SK-MEL-5 (cell line): ENCODE measurements at places on chromosomes 13 and 19.
A peak's percentile ranks its signal among the peaks of the same experiment; 100 is the strongest.

- DNase-seq: peak; percentile 52
Observed at GRCh38 chr19:41537789-41538188, 38.2 kb upstream of the CEACAM21 start.

DNA sequence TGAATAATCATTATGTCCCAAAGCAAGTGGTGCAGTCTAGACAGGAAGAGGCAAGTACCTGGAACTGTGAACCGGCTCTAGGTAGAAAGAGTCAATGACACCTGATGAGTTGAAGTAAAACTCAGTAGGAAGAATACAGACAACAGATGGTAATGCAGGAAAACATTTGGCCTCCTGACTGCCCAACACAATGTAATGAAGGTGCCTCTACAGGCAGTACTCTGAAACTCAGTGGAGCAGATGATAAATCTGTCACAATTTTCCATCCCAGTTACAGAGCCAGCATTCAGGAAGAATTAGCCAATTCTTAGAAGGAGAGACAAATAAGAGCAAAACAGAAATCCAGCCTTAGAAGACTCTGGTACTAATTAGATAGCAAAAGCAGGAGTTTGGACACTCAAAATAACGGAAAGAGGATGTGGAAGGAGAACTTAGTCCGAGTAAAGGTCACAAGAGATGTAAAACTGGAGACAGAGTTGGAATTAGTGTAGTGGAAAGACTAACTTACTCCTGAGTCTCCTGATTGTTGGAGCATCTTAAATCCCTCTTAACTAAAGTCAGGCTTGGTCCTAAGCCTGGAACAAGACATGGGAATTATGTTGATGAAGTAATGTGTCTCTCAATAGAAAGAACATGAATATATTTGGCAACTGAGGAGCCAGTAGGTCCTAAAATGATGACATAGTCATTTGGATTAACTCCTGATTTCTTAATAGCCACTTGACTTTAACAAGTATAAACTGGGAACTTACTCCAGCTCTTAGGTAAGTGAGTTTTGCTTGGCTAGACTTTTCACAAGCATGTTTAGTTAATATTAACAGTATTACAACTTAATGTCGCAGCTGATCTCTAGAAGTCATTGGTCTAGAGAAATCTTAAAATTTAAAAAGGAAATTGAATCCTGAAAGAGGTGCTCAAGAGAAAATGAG lies 457.3 kb upstream of the MIR17HG start:
- DNase-seq: no peak

GRCh38 chr13:46595136-46595884 lies 42.3 kb downstream of the LRCH1 start:
- DNase-seq: no peak

DNA sequence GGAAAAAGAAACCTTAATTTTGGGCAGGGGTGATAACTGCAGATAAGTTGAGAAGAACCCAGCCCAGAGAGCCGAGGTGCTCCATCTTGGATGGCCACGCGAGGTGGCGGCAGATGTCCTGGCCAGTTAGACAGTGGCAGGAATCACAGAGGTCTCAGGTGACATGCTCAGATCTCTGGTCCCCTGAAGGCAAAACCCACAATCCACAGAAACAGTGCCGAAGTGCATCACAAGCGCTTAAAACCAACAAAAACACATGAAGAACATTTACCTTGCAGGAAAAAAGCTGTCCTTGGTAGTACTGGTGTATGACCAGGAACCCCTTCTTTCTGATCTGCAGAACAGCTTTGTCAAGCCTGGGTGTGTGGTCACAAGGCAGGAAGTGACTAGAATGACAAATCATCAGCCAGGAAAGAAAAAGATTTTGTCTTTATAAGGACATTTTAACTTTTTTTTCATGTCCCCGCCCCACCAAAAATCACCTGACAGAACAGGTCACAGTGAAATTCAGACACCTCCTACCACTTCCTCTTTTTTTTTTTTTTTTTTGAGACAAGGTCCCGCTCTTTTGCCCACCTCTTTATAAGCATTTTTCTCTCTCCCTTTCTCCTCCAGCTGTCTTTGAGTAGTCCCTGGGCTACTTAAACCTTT lies at the start of gene LCP1:
TSS of gene LCP1 (minus strand) at position 338 of the 651 bp plus-strand sequence. CDS start 22,515 bp downstream, outside the sequence.
- no peak for DNase-seq

- DNase-seq: no peak
Observed at GRCh38 chr19:41913538-41914423, 14.5 kb downstream of the ERFL start.

DNA sequence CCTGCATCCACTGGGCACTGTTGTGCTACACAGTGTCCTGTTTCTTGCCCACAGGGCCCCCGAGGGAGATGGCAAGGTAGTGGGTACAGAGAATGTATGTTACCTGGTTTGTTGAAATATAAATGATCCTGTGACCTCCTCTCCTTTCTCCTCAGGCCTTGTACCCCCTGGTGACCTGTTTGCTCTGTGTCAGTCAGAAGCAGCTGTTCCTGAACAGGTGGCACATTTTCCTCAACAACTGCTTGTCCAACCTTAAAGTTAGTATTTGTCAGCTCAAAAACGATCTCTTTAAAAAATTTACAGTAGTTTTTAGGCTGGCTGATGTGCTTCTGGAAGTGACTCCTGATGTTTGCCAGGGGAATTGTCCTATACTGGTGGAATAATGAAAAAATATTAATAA lies 105.1 kb downstream of the FRY start:
- DNase-seq: no peak

DNA sequence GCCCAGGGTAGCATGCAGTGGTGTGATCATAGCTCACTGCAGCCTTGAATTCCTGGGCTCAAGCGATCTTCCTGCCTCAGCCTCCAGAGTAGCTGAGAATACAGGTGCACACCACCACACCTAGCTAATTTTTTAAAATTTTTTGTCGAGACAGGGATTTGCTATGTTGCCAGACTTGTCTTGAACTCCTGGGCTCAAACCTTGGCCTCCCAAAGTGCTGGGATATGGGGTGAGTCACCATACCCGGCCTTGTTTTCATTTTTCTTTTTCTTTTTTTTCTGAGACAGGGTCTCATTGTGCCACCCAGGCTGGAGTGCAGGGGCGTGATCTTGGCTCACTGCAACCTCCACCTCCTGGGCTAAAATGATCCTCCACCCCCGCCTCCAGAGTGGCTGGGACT lies 38.7 kb downstream of the KEAP1 start:
- no peak for DNase-seq

DNA sequence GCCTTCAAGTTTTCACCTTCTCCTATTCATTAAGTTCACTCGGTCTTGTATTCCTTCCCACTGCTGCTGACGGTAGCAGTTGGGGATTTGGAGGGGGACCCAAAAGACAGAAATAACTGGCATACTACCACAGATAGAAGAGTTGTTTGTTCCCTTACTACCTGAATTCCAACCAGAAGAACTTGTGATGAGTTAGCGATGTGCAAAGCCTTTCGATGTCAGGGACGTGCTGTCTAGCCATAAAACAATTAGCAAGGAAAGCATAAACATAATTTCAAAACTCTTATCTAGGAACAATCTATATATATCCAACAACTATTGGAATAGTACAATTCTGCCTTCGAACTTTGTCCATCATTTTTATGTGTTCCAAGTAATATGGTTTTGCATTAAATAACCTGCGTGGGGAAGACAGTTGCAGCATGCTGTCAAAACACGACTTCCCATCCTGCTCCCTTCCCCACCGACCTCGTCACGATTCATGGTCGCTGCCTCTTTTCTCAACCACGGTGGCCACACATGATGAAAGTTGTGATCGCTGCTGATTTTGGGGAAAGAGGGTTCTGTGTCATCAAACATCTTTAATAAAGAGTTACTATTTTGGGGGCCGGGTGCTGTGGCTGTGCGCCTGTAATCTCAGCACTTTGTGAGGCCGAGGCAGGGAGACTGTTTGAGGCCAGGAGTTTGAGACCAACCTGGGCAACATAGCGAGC lies 3.8 kb upstream of the SLC7A9 start:
- no peak for DNase-seq

DNA sequence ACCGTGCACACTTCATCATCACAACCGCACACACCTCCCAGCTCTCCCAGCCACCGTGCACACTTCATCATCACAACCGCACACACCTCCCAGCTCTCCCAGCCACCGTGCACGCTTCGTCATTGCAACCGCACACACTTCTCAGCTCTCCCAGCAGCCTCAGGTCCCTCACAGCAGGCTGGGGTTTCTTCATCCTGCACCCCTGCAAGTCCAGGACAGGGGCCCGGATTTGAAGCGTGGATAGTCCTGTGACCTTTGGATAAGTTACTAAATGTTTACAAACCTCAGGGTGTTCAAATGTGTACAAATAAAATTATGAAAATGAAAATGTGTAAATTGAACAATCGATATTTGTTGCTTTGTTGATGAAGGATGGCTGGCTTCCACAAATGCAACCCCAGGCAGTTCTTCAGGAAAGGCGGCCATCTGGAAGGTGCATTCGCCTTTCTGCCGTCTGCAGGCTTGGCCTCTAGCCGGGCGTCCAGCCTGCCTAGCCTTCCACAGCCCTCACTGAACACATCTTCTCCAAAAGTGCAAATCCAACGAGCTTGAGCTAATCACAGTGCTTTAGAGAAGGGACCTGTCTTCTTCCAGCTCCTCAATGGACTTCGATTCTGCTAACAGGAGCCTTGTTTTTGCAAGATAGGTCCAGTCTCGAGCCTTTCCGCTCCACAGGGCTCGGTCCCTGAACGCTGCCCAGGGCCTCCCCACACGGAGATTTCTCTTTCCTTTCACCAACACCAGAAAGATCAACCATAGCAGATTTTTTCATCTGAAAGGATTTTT lies 74.2 kb downstream of the SPACA7 start:
- DNase-seq: no peak

DNA sequence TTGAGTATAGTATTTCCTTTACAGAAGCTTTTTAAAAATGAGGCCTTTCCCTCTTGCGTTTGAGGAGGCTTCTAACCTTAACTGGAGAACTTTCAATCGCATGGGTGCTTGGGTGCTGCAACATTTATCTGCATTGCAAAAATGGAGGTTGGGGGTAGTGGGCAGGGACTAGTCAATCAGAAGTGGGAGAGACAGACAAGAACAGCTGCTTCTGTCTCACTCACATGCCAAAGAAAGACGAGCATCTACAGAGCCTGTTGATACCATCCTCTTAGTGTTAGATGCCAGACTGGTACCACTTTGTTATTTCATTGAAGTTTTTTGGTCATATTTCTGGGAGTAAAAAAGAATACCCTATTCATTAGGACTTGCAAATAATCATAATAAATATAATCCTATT lies 1292.2 kb downstream of the UQCRFS1 start:
- no peak for DNase-seq

DNA sequence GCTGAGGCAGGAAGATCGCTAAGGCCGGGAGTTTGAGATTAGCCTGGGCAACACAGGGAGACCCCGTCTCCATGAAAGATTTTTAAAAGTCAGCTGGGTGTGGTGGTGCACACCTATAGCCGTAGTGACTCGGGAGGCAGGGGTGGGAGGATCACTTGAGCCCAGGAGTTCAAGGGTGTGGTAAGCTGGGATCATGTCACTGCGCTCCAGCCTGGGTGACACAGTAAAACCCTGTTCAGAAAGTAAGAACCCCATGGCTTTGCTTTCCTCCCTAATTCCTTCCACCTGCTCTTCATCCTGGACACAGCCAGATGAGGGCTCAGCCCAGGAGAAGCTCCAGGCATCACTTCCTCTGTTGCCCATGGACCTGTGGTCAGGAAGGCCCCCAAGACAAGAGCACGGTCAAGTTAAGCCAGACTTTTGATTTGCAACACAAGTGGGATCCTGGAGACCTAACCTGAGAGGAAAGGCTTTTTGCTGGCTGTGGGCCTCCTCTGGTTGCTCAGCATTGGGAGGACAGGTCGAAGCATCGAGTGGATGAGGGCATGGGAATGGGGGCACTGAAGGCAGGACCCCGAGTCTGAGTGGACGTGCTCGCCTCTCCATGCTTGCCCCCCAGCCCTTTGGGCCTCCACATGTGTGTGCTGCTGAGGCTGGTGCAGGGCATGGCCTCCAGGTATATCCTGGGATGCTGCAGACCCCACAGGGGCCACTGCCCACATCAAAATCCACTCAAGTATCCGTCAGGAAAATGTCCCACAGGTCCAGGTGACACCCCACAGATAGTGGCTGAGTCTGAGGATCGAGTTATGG lies 25.4 kb downstream of the TUBA3C start:
- DNase-seq: no peak

DNA sequence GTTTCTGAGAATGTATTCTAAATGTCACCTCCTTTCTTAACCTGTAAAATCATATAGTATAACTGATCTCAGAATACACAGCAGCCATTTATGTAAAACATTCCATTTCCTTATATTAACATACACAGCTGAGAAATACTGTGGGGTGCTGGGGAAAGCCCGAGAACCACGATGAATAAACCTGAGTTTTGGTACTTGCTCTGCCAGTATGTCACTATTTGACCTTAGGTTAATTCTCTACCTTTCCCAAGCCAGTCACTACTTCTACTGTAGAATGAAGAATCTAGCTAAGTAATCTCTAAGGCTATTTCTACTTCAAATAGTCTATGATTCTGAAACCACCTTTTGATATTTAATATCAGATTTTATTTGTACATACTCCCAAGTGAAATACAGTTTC lies 173.7 kb downstream of the TBC1D4 start:
- DNase-seq: no peak

- no peak for DNase-seq
Observed at GRCh38 chr13:28410096-28410495, 84.8 kb downstream of the FLT1 start.
